Heart right ventricle (tissue), 16 donors: ENCODE measurements at places on chromosomes 2 and 18. TPM values are rescaled to one million over a fixed set of nuclear protein-coding genes. Genes with fewer than 3 reads are reported as not detected.

ALPP gene
- not detected for total RNA-seq

LYG2 gene
- total RNA-seq, result not detected

STARD6 gene
- total RNA-seq, result not detected

RASGRP3 gene
- total RNA-seq, result 58.2 TPM

RAB27B gene
- total RNA-seq, result 0.02 TPM

CLEC4F gene
- total RNA-seq, result 0.62 TPM

SLC40A1 gene
- 48.1 TPM for total RNA-seq

SNTG2 gene
- 1.2 TPM for total RNA-seq

SRD5A2 gene
- not detected for total RNA-seq

EFHD1 gene
- total RNA-seq, result 13.2 TPM

CYS1 gene
- 7.2 TPM for total RNA-seq

CPO gene
- total RNA-seq, result not detected

GALR1 gene
- total RNA-seq, result 0.02 TPM

TTN gene
- 4,921 TPM for total RNA-seq

PIEZO2 gene
- 0.83 TPM for total RNA-seq

SPP2 gene
- not detected for total RNA-seq

MRPL19 gene
- 67.1 TPM for total RNA-seq

C1QL2 gene
- not detected for total RNA-seq

ATP6V1B1 gene
- total RNA-seq, result 0.45 TPM

CASP10 gene
- total RNA-seq, result 7.5 TPM

OTOS gene
- not detected for total RNA-seq

CYP27C1 gene
- not detected for total RNA-seq

PRR30 gene
- total RNA-seq, result not detected

CIAO1 gene
- 67.6 TPM for total RNA-seq

BOLA3 gene
- total RNA-seq, result 65.8 TPM

MCFD2 gene
- total RNA-seq, result 53.0 TPM

TMEM247 gene
- not detected for total RNA-seq

RTKN gene
- 21.8 TPM for total RNA-seq

CD8B gene
- total RNA-seq, result 5.2 TPM

DPYSL5 gene
- not detected for total RNA-seq

MREG gene
- total RNA-seq, result 1.5 TPM

VWA3B gene
- total RNA-seq, result 0.41 TPM

VSNL1 gene
- total RNA-seq, result 18.3 TPM

COL4A4 gene
- total RNA-seq, result 2.4 TPM

ASXL3 gene
- total RNA-seq, result 4.5 TPM

CCDC121 gene
- 6.8 TPM for total RNA-seq

RNU2-63P gene
- not detected for total RNA-seq

ZAP70 gene
- total RNA-seq, result 0.42 TPM

CCL20 gene
- total RNA-seq, result not detected

SGPP2 gene
- total RNA-seq, result 10.3 TPM

DYNAP gene
- not detected for total RNA-seq

OSR1 gene
- 13.3 TPM for total RNA-seq

SLC14A1 gene
- total RNA-seq, result 18.5 TPM

RNF149 gene
- total RNA-seq, result 11.0 TPM

FLACC1 gene
- 8.1 TPM for total RNA-seq
